ENCODE measurements at places on chromosomes 4 and X.
A peak's percentile ranks its signal among the peaks of the same experiment; 100 is the strongest.

DNA sequence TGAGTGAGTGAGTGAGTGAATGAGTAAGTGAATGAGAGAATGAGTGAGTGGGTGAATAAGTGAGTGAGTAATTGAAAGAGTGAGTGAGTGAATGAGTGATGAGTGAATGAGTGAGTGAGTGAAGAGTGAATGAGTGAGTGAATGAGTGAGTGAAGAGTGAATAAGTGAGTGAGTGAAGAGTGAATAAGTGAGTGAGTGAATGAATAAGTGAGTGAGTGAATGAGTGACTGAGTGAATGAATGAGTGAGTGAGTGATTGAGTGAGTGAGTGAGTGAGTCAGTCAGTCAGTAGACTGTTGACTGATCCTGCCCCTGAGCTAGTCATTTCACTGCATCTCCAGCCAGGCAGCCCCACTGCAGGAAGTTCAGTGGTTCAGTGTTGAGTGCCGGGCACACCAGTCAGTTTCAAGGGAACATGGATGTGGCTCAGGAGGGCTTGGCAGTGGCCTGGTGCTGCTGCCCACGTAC, 228.4 kb upstream of the PSAPL1 start:
- no peak for DNase-seq

DNA sequence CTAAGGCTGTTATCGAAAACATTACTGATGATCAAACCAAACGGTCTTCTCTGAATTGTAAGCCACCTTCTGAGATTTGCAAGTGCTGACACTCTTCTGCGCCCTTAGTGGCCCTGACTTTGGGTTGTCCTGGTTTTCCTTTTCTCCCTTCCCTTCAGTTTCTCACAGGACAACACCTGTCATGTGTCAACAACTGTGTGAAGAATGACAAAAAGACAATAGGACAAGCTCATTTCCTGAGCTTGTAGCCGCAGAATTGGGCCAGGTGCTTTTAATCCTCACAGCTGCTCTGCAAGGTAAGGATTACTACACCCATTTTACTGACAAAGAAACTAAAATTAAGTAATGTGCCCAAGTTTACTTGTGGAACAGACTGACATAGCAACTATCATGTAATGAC, 44.9 kb upstream of the TXK start:
- DNase-seq, result no peak

- DNase-seq, result no peak
Observed at GRCh38 chr4:98527534-98528269, 130.7 kb downstream of the TSPAN5 start.

DNA sequence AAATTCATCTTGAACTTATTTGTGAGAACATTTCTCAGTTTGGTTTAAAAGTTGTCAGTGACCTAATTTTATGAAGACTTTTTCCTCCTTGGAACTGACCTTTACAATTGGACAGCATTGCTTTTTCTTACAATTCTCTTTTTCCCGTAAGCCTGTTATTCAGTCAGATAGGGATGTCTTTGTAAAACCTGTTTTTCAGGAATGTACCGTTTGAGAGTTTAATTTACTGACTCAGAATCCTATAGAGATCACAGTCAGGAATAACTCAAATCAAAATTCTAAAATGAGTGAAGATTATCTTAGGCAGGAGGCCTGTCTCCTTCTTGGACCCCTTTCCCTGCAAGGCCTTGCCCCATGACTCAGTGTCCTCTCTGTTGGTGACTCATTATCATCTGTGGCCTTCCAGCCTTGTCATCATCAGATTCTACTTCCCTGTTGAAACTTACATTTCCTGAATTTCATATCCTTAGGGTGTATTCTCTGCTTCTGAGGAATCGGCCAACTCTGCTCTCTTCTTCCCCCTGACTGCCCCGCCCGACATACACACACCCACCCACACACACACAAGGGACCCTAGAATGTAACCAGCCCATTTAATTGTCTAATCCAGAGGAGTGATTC, 99.8 kb downstream of the ARHGAP10 start:
- DNase-seq, result peak; percentile 47

GRCh38 chr4:142944565-142944964, 98.5 kb upstream of the INPP4B start:
- peak; percentile 10 for DNase-seq

GRCh38 chr4:2954358-2955185, 8.6 kb downstream of the NOP14 start:
- DNase-seq, result no peak

DNA sequence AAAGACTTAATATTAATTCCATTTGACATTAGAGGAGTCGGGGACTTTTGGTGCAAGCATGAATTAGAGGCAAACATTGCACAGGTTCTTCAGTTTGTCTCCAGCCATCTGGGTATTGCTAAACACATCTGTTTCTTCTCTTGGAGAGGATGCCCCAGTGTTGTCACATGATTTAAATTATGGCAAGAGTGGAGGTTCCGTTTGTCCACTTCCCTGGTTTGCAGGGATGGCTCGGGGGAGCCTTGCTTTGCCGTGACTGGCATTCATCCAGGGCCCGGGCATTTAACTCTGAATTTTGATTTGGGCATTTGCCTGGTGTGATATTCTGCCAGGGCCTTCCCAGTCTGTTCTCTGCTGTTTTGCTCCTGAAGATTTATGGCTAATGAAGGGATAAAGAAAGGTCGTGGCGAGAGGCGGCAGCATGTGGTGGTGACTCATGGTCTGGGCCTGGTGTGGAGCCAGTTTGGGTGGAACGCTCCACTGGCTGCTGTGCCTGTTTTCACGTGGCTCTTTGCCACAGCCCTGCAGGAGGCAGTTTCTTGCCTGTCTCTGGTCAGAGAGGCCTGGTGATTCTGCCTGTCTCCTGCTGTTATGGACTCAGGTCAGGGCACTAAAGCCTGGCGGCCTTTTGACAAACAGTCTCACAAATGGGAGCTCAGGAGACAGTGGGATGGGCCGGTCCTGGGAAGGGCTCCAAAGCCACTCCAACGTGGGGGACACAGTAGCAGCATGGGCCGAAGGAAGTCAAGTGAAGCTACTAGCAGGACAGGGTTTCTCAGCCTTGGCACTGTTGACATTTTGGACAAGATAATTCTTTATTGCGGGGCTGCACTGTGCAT, 99.4 kb upstream of the PGRMC2 start:
- peak; percentile 78 for DNase-seq
